ENCODE measurements at places on chromosomes 2 and 18. TPM values are rescaled to one million over a fixed set of nuclear protein-coding genes. Genes with fewer than 3 reads are reported as not detected.

DNA sequence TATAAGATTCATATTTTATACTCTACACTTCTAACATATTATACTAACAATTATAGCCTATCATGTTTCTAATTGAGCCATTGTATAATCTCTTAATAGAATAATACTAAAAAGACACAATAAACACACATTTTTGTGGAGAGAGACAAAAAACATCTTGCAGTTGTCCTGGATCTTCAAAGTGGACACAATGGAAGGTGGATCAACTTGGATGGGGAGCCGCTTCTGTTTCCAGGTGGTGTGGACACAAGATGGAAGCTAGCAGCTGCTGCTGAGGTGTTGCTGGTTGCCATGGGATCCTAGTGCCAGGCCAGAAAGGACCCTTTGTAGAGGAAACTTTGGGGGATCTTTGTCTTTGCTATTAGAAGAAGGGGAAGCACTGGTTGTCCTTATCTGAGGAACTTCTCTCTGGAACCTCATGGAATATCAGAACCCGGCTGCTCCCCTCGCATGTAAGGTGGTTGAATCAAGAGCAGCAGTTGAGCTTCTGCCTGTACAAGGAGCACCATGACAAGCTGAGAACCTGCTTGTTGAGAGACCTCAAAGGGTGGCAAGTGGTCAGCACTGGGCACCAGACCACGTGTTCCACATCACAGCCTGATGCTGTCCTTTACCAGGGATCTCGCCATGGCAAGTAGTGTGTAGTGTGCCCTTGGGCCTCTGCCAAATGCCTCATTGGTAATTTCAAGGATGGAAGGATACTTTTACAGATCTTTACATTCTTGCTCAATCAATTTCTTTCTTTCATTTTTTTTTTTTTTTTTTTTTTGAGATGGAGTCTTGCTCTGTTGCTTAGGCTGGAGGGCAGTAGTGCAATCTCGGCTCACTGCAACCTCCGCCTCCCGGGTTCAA lies 232.2 kb downstream of the MYCN start:
- no peaks in the 10 kb centered on the region for H3K27me3 ChIP-seq
- no peak for DNase-seq
- no peaks in the 10 kb centered on the region for H3K36me3 ChIP-seq
- no peak overlapping the region for H3K4me3 ChIP-seq

DNA sequence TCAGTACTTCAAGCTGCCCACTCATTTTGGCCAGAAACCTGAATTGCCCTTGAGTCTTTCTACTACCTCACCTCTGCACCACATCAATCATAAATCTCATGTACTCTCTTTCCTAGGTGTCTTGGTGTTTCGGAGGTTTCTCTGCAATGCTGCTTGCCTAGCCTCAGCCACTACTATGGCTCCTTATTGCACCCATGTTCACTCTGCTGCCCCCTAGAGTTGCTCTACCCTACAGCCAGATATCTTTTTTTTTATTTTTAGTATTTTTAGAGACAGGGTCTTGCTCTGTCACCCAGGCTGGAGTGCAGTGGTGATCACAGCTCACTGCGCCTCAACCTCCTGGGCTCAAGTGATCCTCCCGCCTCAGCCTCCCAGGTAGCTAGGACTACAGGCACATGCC lies 413.0 kb downstream of the PTPRM start:
- H3K27ac ChIP-seq: no peak overlapping the region
- H3K4me1 ChIP-seq: no peaks in the 10 kb centered on the region
- H3K36me3 ChIP-seq: no peaks in the 10 kb centered on the region
- H3K27me3 ChIP-seq: no peaks in the 10 kb centered on the region
- H3K4me3 ChIP-seq: no peak overlapping the region
- DNase-seq: no peak

DTNA gene
- 17.9 TPM for total RNA-seq

OR6B2 gene
- not detected for total RNA-seq

GRCh38 chr2:206084439-206084869 lies 1.5 kb downstream of the INO80D start:
- H3K36me3 ChIP-seq: no peaks in the 10 kb centered on the region
- peak overlapping the region; percentile 99 for H3K4me3 ChIP-seq
- H3K4me1 ChIP-seq: no peaks in the 10 kb centered on the region

- no peaks in the 10 kb centered on the region for H3K27me3 ChIP-seq
- H3K27ac ChIP-seq: no peak overlapping the region
- no peaks in the 10 kb centered on the region for H3K36me3 ChIP-seq
- no peak overlapping the region for H3K4me3 ChIP-seq
- no peaks in the 10 kb centered on the region for H3K4me1 ChIP-seq
- no peak for DNase-seq
These were observed 79.2 kb downstream of the THSD7B start for GRCh38 chr2:136844546-136844945.

DNA sequence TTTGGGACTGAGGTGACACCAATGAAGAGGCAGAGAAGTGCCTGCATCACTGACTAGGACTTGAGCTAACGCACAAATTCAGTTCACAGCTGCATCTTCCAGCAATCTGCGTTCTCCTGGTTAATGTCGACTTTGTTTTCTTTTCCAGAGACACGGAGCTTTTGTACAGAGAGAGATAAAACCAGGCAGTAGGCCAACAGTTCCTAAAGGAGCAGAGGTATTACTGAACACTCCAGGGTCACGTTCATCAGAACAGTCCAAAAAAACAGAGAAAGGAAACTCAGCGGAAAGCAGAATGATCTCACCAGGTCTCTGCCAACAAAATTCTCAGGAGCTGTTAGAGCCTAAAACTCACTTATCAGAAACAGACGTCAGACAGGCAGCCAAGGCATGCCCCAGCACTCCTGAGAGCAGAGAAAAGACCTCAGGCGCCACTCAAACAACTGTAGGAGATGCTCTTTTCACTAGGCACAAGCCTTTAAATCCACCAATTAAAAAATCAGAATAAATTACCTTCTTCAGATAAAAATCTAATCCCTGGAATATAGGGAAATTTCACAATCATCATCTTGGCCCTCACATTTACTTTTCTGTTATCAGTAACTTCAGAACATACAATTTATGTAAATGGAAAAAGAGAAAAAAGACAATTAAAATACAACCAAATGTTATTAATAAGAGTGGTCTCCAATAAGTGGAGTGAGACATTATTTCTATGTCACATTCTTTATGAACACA lies 95.9 kb upstream of the SPTBN1 start:
- DNase-seq: no peak
- H3K4me1 ChIP-seq: no peaks in the 10 kb centered on the region
- H3K27ac ChIP-seq: peak overlapping the region; percentile 39
- no peak overlapping the region for H3K4me3 ChIP-seq
- no peaks in the 10 kb centered on the region for H3K27me3 ChIP-seq

DNA sequence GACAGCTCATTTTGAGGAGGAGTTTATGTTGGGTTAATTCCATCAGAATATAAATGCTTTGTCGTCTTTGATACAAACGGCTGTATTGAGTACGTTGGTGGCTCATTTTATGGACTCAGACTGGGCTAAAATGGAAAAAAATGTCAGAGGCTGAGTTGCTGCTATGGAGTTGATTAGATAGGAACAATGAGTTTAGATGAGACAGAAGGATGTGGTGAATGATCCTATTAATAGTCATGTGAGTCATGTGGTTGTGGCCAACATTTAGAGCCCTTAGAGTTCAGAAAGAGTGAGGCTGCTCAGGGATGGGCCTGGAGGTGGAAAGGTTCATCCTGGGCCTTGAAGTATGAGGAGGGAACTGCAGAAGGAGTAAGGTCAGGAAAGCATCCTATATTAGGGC lies 434.2 kb downstream of the MEIS1 start:
- no peaks in the 10 kb centered on the region for H3K4me1 ChIP-seq
- H3K27me3 ChIP-seq: no peaks in the 10 kb centered on the region
- H3K4me3 ChIP-seq: no peak overlapping the region

TMEM247 gene
- total RNA-seq: not detected

DNA sequence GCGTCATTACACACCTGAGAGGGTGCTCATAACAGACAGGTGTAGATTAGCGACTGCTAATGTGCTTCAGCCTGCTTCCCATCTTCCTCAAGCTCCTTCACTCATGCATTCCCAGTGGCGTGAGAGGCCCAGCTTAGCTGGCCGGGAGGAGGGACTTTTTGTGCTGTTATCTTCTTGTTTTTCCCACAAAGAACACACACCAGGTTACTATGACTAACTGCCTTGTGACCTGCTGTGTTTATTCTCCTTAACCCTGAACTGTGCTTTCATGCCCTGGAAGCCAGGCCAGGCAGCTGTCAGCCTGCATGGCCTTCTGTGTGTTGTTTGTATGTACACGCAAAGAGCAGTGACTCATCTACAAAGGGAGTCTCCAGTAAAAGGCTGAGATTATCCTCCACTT lies 143.8 kb downstream of the PIEZO2 start:
- no peaks in the 10 kb centered on the region for H3K36me3 ChIP-seq
- no peaks in the 10 kb centered on the region for H3K27me3 ChIP-seq
- H3K4me1 ChIP-seq: no peaks in the 10 kb centered on the region
- no peak for DNase-seq

- H3K27ac ChIP-seq: peak overlapping the region; percentile 44
- no peak overlapping the region for H3K4me3 ChIP-seq
- H3K27me3 ChIP-seq: no peaks in the 10 kb centered on the region
- no peak for DNase-seq
- H3K4me1 ChIP-seq: no peaks in the 10 kb centered on the region
- H3K36me3 ChIP-seq: no peaks in the 10 kb centered on the region
These were observed 171.9 kb downstream of the THADA start for GRCh38 chr2:43423941-43424261.

DNA sequence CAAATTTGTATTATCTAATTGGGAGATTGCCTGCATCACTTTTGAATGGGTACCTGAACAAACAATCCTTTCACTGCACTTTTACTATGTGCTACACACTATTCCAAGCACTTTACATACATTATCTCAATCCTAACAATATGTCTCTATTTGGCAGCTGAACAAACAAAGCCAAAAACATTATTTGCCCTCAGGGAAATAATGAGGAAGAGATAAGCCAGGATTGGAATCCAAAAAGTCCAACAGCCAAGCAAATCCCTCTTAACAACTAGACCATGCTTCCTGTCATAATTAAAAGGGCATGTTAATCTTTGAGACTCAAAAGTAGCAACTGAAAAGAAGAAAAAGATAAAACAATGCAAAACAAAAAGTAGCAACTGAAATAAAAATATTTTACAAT lies 32.1 kb downstream of the RPRD1A start:
- no peak for DNase-seq
- H3K36me3 ChIP-seq: no peaks in the 10 kb centered on the region
- H3K4me3 ChIP-seq: no peak overlapping the region
- no peak overlapping the region for H3K27ac ChIP-seq

DNA sequence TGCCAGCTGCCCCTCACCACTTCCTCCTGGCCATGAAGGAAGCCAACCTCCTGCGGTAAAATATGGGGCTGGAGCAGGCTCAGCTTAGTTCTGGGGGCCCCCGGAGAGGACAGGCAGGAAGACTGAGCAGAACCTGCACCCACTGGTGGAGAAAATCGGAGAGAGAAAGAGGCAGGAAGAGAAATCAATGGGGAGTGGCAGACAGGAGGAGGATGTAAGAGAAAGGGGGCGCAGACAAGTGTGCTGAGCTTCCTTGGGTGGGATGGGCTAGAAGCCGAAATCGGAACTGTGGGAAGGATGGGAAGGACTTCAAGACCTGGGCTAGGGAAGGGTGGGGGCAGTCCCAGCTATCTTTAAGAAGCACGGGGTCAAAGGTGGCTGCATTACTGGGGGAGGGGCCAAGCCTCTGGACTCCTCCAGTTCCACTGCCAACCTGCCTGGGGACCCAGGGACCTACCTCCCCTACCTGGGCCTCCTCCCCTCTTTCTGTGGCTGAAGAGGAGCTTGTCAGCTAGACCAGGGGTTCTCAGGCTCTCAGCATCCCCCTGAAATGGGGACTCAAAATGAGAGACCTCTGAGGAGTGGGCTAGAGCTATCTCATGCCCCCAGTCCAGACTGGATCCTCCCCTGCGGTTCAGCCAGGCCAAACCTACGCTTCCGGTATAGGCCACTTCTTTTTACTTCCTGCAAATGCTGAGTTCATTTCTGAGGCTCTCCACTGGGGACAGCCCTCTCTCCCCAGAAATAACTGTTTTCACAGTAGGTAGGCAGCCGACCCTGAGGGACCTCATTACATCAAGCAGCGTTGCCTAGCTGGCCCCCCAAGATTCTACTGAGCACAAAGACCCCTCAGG lies 33.6 kb upstream of the B3GNT7 start:
- no peak overlapping the region for H3K27ac ChIP-seq
- H3K36me3 ChIP-seq: no peaks in the 10 kb centered on the region
- H3K27me3 ChIP-seq: no peaks in the 10 kb centered on the region

USP37 gene
- total RNA-seq: 6.9 TPM

ABCG5 gene
- not detected for total RNA-seq

HOXD13 gene
- not detected for total RNA-seq

PMAIP1 gene
- total RNA-seq: 5.3 TPM

MAP2 gene
- 8.2 TPM for total RNA-seq

- no peaks in the 10 kb centered on the region for H3K36me3 ChIP-seq
- H3K27me3 ChIP-seq: no peaks in the 10 kb centered on the region
- no peak overlapping the region for H3K27ac ChIP-seq
- no peaks in the 10 kb centered on the region for H3K4me1 ChIP-seq
These were observed 926.2 kb upstream of the SOX11 start for GRCh38 chr2:4765787-4766530.

GRCh38 chr2:112924360-112924759 lies 13.4 kb downstream of the IL37 start:
- no peak overlapping the region for H3K27ac ChIP-seq
- H3K36me3 ChIP-seq: no peaks in the 10 kb centered on the region
- H3K4me3 ChIP-seq: no peak overlapping the region
- no peaks in the 10 kb centered on the region for H3K4me1 ChIP-seq
- no peak for DNase-seq

REG3G gene
- total RNA-seq: not detected

CAVIN2 gene
- 71.4 TPM for total RNA-seq

GRCh38 chr2:153299809-153300208 lies 178.8 kb downstream of the RPRM start:
- no peaks in the 10 kb centered on the region for H3K27me3 ChIP-seq
- H3K4me3 ChIP-seq: no peak overlapping the region
- no peak for DNase-seq
- H3K36me3 ChIP-seq: no peaks in the 10 kb centered on the region

DNA sequence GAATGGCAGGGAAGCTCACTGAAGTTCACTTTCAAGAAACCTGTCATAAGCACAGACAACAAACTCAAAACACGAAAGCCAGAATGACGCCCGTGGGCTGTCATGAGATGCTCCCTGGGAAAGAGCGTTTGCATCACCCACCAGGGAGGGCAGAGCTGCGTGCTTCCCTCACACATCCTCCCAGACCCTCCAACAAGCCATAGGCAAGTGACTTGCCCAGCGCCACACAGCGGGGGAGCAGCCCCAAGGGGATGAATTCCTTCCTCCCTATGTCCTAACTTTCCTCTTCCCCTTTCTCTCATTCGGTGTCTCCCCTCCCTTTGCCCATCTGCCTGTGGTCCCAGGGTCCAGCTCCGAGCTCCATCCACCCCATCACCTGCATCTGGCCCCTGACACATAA lies 10.7 kb downstream of the BIN1 start:
- no peak for DNase-seq
- H3K4me3 ChIP-seq: no peak overlapping the region
- no peaks in the 10 kb centered on the region for H3K36me3 ChIP-seq
- no peaks in the 10 kb centered on the region for H3K4me1 ChIP-seq
- H3K27me3 ChIP-seq: no peaks in the 10 kb centered on the region

- no peaks in the 10 kb centered on the region for H3K27me3 ChIP-seq
- peaks cover 4% of the 10 kb centered on the region for H3K4me1 ChIP-seq
- H3K36me3 ChIP-seq: no peaks in the 10 kb centered on the region
- no peak overlapping the region for H3K4me3 ChIP-seq
These were observed 24.0 kb downstream of the PRKAG3 start for GRCh38 chr2:218807626-218808025.
